ENCODE measurements at places on chromosomes 5 and 9.
A peak's percentile ranks its signal among the peaks of the same experiment; 100 is the strongest.

GRCh38 chr5:83441747-83442146, 29.8 kb upstream of the VCAN start:
- DNase-seq = no peak

GRCh38 chr9:76926324-76926741, 20.4 kb upstream of the PRUNE2 start:
- peak; percentile 98 for DNase-seq

DNA sequence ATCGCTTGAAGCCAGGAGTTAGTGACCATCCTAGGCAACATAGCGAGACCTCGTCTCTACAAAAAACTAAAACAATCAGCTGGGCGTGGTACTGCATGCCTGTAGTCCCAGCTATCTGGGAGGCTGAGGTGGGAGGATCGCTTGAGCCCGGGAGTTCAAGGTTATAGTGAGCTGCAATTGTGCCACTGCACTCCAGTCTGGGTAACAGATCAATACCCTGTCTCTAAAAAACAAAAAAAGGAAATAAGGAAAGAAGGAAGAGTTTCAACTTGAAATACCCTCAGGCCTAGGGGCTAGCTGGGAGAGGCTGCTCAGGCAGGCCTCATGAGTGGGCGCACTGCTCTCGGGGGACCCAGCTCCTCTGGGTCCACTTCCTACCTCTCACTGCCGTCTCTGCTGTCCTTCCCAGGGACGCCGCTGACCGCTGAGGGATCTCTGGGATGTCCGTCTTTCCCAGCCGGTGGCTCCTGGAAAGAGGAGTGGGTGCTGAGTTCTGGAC, 56.4 kb downstream of the PRRT1B start:
- DNase-seq = no peak

- DNase-seq = peak; percentile 21
Measured at GRCh38 chr5:154375329-154376008, 70.3 kb upstream of the SAP30L start.

DNA sequence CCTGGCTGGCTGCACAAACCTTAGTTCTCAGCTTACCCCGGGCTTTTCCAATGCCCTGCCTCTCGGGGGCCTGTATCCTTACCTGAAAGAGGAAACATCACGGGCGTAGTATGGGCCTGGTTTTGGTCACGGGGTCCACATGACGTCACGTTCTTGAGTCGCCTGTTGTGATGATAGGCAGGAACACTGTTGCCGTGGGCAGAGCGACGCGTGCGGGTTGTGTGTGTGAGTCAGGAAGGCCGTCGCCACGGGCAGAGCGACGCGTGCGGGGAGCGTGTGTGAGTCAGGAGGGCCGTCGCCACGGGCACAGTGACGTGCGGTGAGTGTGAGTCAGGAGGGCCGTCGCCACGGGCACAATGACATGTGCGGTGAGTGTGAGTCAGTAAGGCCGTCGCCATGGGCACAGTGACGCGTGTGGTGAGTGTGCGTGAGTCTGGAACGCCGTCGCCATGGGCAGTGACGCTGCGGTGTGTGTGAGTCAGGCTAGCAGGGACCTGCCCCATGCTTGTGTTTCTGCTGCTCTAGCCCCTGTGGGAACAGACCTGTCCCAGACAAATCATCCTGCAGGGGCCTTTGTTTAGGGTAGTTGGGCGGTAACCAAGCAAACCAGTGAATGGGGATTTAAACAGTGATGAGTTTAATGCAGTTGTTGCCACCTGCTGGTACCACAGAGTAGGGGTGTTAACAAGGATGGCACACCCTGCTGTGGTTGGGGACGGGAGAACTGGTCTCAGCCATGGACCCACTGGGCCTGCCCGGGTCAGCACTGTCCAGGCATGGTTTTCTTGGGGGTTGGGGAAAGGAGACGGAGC, 19.8 kb downstream of the TRIP13 start:
- DNase-seq = peak; percentile 86

- peak; percentile 4 for DNase-seq
Measured at GRCh38 chr9:85741095-85741874, 469 bp downstream of the AGTPBP1 start.

DNA sequence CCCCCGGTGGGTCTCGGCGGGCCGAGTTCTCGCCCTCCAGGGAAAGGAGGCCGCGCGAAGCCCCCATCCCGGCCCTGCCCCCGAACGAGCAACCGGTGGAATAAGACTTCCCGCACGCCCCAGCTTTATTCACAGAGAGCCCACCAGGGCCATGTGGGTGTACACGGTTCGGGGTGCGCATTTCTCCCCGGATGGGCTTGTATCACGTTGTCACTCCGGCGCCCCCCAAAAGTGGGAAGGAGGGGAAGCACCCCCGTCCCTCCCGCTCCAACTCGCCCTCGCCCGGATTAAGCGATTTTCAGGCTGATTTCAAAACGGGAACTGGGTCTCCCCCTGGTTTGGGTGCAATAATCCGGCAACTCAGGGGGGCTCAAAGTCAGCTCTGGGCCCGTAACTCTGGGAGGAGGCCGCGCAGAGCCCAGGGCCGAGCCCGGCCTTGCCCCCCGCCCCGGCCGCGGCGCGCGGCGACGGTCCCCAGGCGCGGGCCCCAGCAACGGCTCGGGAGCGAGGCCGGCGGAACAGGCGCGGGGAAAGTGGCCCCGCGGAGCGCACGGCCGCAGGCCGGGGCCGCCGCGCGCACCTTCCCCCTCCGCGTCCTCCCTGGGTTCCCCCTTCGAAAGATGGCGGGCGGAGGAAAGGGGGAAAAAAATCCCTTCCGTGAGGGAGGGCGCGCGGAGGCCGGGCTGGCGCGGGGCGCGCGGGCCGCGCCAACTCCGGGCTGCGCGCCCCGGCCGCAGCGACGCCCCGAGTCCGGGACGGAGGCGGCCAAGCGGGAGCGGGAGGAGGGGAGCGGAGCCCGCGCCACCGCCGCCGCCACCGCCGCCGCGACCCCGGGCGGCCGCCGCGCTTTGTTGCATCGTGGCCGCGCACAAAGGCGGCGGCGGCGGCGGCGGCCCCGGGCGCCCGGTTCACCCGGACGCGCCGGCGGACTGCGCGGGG, 644 bp downstream of the BRD3 start:
- peak; percentile 38 for DNase-seq

- no peak for DNase-seq
Measured at GRCh38 chr5:102873379-102873932, 118.4 kb downstream of the PAM start.

DNA sequence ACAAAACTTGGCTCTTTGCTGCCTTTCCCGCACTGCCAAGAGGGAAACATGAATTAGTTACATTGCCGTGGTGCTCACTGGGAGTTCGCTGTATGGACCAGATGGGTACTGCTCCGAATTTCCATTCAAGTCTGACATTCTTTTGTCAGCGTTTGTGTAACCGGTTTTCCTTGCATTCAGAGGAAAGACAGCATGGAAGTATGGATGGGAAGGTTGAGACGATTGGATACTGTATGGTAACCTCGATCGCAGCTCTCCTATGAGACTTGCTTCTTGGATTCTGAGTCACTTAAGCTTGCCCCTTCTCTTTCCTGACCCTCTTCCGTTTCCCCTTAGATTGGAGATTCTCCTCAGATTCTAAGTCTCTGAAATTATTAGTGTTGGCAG, 625 bp upstream of the UBLCP1 start:
- peak; percentile 14 for DNase-seq

- no peak for DNase-seq
Measured at GRCh38 chr5:179373101-179373934, 28.1 kb upstream of the ADAMTS2 start.

GRCh38 chr5:82348784-82349425, 70.8 kb upstream of the RPS23 start:
- DNase-seq = peak; percentile 75

- DNase-seq = no peak
Measured at GRCh38 chr5:16306812-16307211, 127.2 kb upstream of the MARCHF11 start.

GRCh38 chr5:139446956-139447779, 7.8 kb upstream of the DNAJC18 start:
- DNase-seq = peak; percentile 46

DNA sequence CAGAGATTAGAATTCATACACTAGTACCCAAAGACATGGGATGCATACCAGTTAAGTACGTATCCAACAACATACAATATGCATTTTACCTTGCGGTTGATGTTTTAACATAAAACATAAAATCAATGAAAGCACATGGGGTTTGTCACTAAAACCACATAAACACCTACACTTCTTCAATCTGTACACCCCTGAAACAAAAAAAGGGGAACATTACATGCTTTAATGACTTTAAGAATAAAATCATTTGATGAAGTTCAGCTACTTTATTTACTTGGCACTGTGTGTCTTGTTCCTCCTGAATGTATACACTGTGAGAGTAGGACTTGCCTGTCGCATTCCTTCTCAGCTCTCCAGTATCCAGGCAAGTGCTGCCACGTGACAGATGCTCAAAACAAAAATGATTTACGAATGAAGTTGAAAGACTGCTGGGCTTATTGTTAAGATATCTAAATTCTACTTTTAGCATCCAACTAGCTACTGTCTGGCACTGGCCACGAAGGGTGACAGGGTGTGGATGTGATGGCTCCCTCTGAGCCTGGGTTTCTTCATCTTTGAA, 21.0 kb downstream of the TNFSF15 start:
- DNase-seq = no peak

DNA sequence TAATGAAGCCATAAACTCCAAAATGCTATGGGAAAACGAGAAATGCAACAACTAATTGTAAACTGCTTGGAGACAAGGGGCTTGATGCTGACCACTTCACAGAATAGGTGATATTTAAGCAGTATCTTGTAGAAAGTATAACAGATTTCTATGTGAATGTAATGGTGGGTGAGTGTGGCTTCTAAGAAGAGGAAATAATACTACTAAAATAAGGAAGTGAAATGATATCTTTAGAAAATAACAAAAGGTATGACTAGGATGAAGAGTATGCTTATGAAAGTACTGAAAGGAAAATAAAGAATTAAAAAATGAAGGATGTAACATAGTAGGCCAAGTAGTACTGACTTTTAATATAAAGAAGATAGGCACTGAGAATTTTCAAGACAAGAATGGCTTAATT, 94.2 kb downstream of the AGTPBP1 start:
- no peak for DNase-seq

DNA sequence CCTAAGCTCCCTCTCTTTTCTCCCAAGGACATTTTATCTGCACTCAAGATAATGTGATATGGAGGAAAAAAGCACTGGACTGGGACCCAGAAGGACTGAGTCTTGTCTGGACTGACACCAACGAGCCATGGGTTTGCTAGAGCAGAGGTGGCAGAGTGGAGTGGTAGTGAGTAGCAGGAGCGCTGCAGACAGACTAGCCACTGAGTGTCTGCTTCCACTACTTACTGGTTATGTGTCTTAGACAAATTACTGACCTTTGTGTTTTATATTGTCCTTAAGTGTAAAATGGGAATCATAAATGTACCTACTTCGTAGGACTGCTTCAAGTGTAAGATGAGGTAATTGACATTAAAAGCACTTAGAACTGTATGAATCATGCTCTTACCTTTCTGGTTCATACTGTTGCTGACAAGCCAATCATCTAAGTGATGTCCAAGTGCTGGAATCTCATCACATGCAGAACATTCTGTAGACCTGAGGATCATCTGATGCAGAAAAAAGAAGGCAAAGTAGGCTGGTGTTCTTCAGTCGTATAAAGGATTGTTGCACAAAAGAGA, 12.5 kb upstream of the PRLR start:
- no peak for DNase-seq

- DNase-seq = peak; percentile 94
Measured at GRCh38 chr5:54390015-54390414, 65.5 kb upstream of the HSPB3 start.

DNA sequence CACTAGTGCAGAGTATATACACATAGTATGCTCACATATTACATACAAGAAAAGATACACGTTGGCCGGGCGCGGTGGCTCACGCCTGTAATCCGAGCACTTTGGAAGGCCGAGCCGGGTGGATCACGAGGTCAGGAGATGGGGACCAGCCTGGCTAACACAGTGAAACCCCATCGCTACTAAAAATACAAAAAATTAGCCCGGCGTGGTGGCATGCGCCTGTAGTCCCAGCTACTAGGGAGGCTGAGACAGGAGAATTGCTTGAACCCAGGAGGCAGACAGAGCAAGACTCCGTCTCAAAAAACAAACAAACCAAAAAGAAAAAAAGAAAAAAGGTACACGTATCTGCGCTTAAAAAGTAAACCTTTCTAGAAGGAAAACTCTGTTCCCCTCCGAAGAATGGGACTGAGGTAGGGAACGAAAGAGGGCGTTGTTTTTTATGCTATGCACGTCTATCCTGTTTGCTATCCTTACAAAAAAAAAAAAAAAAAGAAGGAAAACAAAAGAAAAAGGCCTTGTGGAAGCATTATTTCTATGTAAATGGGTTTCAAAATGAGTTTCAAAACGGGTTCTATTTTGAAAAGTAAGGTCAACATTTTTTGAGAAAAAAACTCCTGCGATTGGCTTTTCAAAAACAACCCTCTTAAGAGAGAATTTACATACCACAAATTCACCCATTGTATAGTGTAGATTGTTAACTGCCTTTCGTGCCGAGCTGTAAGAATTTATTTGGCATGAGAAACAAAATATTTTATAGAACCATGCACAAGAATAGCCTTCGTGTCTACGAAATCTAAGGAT, 1.2 kb downstream of the AK3 start:
- peak; percentile 34 for DNase-seq

- no peak for DNase-seq
Measured at GRCh38 chr5:423233-423565, 19.8 kb upstream of the EXOC3 start.

GRCh38 chr5:175825893-175826292, 45.5 kb upstream of the CPLX2 start:
- no peak for DNase-seq

- peak; percentile 26 for DNase-seq
Measured at GRCh38 chr5:20554001-20554400, 566.0 kb upstream of the CDH18 start.

DNA sequence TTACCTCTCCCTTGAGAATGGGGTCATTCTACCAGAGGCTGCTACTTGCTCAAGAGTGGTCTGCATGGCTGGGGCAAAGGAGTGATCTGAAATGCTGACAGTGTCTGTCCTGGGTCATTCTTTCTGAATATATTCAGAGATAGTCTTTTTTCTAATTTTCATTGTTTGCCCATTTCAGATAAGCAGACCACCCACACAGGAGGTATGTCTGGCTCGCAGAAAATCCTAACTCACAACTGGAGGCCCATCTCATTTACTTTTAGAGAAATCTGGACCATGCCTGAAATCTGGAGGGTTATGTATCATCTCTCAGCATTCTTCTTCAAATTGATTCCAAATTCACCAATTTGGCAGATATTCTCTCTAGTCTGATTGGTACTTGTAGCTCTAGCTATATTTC, 227.6 kb downstream of the SEC61B start:
- DNase-seq = peak; percentile 29

GRCh38 chr5:76736679-76737556, 21.0 kb downstream of the F2R start:
- DNase-seq = no peak

- DNase-seq = no peak
Measured at GRCh38 chr5:87210743-87211142, 56.9 kb upstream of the RASA1 start.

GRCh38 chr5:14807471-14807870, 64.1 kb downstream of the ANKH start:
- DNase-seq = no peak

- no peak for DNase-seq
Measured at GRCh38 chr5:133109655-133110483, 58.1 kb downstream of the HSPA4 start.

GRCh38 chr5:107893642-107894041, 222.9 kb upstream of the EFNA5 start:
- DNase-seq = peak; percentile 54

- no peak for DNase-seq
Measured at GRCh38 chr9:133604856-133605255, 4.3 kb downstream of the FAM163B start.

Data from fibroblast of skin of scalp (primary cell).